Effector memory CD4-positive, alpha-beta T cell (primary cell): ENCODE measurements at places on chromosomes 4 and X.

DNA sequence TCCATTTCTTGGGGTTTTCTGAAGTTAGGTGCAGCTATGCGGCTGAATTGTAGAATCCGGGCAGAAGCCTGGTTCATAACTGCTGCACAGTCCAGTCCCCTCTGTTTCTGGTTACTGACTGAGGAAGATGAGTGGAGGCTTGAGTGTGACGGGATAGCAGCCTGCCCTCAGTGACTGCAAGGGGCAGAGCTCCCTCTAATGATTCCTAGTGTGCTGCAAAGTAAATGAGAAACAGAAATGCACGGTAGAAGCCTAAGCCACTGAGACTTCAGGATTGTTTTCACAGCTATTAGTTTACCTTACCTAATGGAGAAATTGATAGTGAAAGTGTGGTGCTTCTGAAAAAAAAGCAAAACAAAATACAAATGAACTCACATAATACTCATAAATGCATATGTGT is 189.2 kb downstream of the GPM6A start:
- H3K36me3 ChIP-seq: no peaks in the 10 kb centered on the region
- no peak overlapping the region for H3K4me3 ChIP-seq
- H3K27me3 ChIP-seq: no peaks in the 10 kb centered on the region
- H3K4me1 ChIP-seq: no peaks in the 10 kb centered on the region

DNA sequence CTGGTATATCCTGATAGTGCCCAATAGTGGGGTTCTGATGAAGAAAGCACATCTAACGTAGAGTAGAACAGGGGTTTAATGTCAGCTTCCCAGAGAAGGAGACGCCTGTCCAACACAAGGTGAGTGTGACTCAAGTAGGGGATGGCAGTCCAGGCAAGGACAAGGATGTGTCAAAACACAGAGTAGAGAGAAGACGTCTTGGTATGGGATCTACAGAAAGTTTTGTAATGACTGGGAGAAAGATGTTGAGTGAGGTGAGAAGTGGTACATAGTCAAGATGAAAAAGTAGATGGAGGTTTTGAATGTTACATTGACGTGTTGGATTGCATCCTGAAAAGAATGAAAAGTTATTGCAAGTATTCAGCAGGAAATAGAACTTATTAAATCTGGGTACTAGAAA is 124.4 kb downstream of the TMA16 start:
- no peaks in the 10 kb centered on the region for H3K27me3 ChIP-seq
- no peaks in the 10 kb centered on the region for H3K36me3 ChIP-seq
- no peak overlapping the region for H3K27ac ChIP-seq
- peaks cover 3% of the 10 kb centered on the region for H3K4me1 ChIP-seq

- no peaks in the 10 kb centered on the region for H3K4me1 ChIP-seq
- H3K4me3 ChIP-seq: no peak overlapping the region
- no peak overlapping the region for H3K27ac ChIP-seq
- H3K27me3 ChIP-seq: no peaks in the 10 kb centered on the region
Measured at GRCh38 chr4:21092531-21092930, 392.3 kb downstream of the PACRGL start.

DNA sequence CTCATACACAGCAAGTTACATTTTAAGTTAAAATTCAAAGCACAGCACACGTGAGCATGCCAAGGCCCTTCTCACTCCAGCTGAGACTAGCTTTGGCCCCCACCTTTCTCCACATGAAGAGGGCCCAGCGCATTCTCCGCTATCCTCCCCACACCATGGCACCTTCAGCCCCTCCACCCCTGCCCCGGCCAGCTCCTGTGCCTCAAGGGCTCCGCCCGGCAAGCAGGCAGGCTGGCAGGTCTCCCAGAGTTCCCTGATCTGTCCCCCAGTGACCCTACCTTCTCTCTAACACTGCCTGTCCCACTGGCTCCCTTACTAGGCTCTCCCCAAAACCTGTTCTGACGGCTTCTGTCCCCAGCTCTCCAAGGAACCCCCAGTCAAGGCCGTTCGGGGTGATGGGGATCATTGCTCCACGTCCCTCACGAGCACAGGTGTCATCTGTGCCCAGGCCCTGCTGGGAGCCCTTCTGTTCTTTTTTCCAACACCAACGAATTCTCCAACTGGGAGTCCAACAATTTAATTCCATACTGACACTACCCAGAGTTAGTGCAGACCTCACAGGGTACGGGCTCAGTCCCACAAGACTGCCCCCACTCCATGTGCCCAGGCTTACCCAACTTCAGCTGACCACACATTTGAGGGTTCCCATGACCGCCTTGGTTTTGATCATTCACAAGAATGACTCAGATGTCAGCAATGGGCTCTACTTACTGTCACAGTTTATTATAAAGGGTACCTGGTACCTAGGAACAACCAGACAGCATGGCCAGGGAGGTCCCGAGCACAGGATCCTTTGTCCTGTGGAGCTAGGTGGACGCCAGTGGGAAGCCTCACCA is 4.2 kb downstream of the LETM1 start:
- H3K27me3 ChIP-seq: no peaks in the 10 kb centered on the region
- H3K36me3 ChIP-seq: peaks cover 6% of the 10 kb centered on the region
- H3K4me3 ChIP-seq: no peak overlapping the region

GRCh38 chr4:55002431-55002830 is 123.0 kb downstream of the KDR start:
- H3K36me3 ChIP-seq: no peaks in the 10 kb centered on the region
- H3K27me3 ChIP-seq: no peaks in the 10 kb centered on the region
- H3K4me3 ChIP-seq: no peak overlapping the region
- no peaks in the 10 kb centered on the region for H3K4me1 ChIP-seq
- no peak for DNase-seq

DNA sequence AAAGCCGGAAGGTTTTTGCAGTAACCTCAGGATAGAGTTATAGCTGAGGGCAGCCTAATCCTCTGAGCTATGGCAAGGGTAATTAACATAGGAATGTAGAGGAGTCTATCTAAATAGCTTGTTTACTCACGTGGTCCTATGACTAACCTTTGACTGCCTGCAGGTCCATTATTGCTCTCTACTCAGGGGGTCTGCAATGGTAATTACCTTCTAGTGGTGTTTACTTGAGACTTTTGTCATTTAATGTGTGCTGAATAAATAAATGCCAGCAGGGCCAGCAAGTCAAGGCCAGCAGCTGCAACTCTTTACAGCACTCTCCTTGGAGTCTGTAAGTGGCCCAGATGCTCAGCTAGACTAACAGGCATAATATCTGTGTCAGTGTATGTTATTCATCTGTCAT is 212.7 kb upstream of the FMR1 start:
- no peak overlapping the region for H3K27ac ChIP-seq
- H3K27me3 ChIP-seq: no peaks in the 10 kb centered on the region
- no peaks in the 10 kb centered on the region for H3K36me3 ChIP-seq
- H3K4me3 ChIP-seq: no peak overlapping the region
- no peak for DNase-seq
- no peaks in the 10 kb centered on the region for H3K4me1 ChIP-seq

GRCh38 chr4:187333151-187333550 is 609.5 kb upstream of the FAT1 start:
- no peak for DNase-seq
- H3K27ac ChIP-seq: no peak overlapping the region
- H3K4me3 ChIP-seq: no peak overlapping the region
- no peaks in the 10 kb centered on the region for H3K4me1 ChIP-seq

DNA sequence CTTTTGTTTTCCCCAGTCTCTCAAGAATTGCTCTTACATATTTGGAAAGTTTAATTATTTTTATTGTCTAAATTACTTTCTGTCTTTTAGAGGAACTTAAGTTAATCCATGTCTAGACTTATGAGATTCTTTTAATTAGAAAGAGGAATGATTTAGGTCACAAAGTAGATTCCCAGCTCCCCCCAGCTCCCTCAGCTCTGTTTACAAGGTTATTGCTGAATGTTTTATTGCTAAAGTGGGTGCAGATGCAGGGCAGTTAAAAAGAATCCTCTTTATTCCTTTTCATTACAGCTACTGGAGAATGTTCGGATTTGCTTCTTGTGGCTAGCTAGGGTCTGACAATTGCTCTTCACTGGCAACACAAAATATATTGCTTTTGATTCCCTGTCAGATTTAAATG is 33.7 kb upstream of the CCKAR start:
- H3K4me1 ChIP-seq: no peaks in the 10 kb centered on the region
- DNase-seq: no peak
- no peak overlapping the region for H3K27ac ChIP-seq
- H3K36me3 ChIP-seq: no peaks in the 10 kb centered on the region
- H3K4me3 ChIP-seq: no peak overlapping the region
- no peaks in the 10 kb centered on the region for H3K27me3 ChIP-seq

GRCh38 chr4:19686456-19686855 is 565.2 kb upstream of the SLIT2 start:
- H3K27me3 ChIP-seq: no peaks in the 10 kb centered on the region
- H3K4me1 ChIP-seq: no peaks in the 10 kb centered on the region
- no peak overlapping the region for H3K27ac ChIP-seq
- DNase-seq: no peak
- H3K36me3 ChIP-seq: no peaks in the 10 kb centered on the region

DNA sequence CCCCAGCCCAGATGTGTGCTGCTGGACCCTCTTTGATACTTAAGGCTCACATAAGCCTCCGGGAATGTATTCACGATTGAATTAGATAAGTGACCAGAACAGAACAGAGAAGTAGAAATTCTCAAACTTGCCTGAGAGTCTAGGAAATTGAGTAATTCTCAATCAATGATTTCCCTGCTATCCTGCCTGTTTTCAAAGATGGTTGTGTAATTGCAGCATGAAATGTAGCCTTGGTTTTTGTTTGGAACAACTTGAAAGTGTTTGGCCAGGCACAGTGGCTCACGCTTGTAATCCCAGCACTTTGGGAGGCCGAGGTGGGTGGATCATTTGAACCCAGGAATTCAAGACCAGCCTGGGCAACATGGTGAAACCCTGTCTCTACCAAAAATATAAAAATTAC is 41.2 kb downstream of the TNIP2 start:
- H3K27me3 ChIP-seq: no peaks in the 10 kb centered on the region
- no peak overlapping the region for H3K4me3 ChIP-seq
- DNase-seq: no peak
- no peak overlapping the region for H3K27ac ChIP-seq
- H3K4me1 ChIP-seq: peaks cover 13% of the 10 kb centered on the region

- no peak overlapping the region for H3K27ac ChIP-seq
- DNase-seq: no peak
- H3K36me3 ChIP-seq: no peaks in the 10 kb centered on the region
- no peaks in the 10 kb centered on the region for H3K27me3 ChIP-seq
- H3K4me1 ChIP-seq: no peaks in the 10 kb centered on the region
Measured at GRCh38 chr4:159736411-159736810, 633.5 kb downstream of the RAPGEF2 start.

DNA sequence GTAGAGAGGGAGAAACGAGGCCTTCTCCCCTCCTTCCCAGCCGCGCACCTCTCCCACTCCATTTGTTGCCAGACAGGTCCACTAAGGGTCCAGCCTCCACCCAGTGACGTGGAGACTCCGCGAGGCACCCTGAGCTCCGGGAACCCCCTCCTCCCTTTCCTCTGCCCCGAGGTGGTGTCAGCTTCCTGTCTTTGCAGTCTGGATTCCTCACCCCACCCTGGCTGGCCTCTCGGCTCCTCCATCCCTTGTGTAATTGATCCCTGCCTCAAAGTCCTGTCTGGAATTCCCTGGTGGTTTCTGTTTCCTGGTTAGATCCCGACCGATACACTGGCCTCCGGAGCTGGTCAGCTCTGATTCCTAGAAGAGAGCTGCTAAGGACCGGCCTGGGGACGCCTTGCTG is 105.9 kb upstream of the SCOC start:
- no peaks in the 10 kb centered on the region for H3K4me1 ChIP-seq
- H3K4me3 ChIP-seq: no peak overlapping the region
- no peaks in the 10 kb centered on the region for H3K27me3 ChIP-seq
- H3K36me3 ChIP-seq: no peaks in the 10 kb centered on the region
- no peak for DNase-seq

- H3K4me3 ChIP-seq: no peak overlapping the region
- no peak overlapping the region for H3K27ac ChIP-seq
- no peak for DNase-seq
- H3K36me3 ChIP-seq: no peaks in the 10 kb centered on the region
- no peaks in the 10 kb centered on the region for H3K4me1 ChIP-seq
- H3K27me3 ChIP-seq: no peaks in the 10 kb centered on the region
Measured at GRCh38 chrX:103495786-103496185, 23.5 kb downstream of the RAB40A start.

- no peak overlapping the region for H3K27ac ChIP-seq
- no peaks in the 10 kb centered on the region for H3K4me1 ChIP-seq
- peaks cover 11% of the 10 kb centered on the region for H3K36me3 ChIP-seq
- H3K4me3 ChIP-seq: no peak overlapping the region
- no peak for DNase-seq
Measured at GRCh38 chr4:142274137-142274536, 572.0 kb downstream of the INPP4B start.

DNA sequence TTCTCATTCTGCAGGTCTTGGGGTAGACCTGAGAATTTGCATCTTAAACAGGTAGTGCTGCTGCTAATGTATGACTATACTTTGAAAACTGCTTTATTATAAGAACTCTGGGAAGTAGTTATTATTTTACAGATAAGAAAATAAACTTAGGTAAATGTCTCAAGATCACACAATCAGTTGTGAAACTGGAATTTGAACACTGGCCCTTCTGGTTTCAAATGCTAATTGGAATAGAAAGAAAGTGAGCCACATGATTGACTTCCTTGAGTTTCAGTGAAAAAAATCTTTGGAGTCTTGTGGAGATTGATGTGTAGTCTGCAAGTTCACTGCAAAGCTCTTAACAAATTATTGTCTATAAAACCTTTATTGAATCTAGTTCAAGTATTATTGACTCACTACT is 44.5 kb downstream of the FTHL17 start:
- no peak overlapping the region for H3K27ac ChIP-seq
- no peak overlapping the region for H3K4me3 ChIP-seq
- no peak for DNase-seq
- no peaks in the 10 kb centered on the region for H3K27me3 ChIP-seq
- H3K4me1 ChIP-seq: no peaks in the 10 kb centered on the region

DNA sequence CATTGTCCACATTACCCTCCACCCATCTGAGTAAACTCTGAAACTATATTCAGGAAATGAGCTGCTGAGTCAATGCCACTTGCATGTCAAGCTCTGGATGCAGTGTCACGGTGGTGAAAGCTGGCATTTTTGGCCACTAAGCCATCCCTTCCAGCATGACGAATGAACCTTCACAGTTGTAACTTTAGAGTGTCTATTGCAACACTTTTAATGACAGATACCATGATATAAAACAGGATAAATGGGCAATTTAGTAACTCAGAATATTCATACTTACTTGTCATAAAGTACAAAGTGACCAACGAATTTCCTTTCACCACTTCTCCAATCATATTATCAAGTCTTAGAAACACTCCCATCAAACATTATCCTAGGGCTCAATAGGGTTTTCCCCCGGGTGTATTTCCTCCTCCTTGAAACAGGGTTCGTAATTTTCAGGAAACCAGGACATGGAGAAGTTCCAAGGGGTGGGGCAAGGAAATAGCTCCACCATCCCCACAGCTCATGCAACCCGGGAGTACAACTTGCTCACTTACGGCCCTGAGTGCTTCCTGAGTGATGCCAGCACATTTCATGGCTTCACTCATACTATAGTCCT is 73.1 kb downstream of the MTHFD2L start:
- no peaks in the 10 kb centered on the region for H3K36me3 ChIP-seq
- no peak overlapping the region for H3K27ac ChIP-seq
- H3K4me1 ChIP-seq: no peaks in the 10 kb centered on the region
- no peak for DNase-seq

- H3K27ac ChIP-seq: no peak overlapping the region
- H3K4me1 ChIP-seq: no peaks in the 10 kb centered on the region
- H3K27me3 ChIP-seq: no peaks in the 10 kb centered on the region
- DNase-seq: no peak
- H3K4me3 ChIP-seq: peak overlapping the region; percentile 4
Measured at GRCh38 chr4:143358923-143359643, 22.4 kb downstream of the GAB1 start.

GRCh38 chr4:95151255-95151654 is 393.5 kb downstream of the BMPR1B start:
- H3K4me3 ChIP-seq: no peak overlapping the region
- no peaks in the 10 kb centered on the region for H3K27me3 ChIP-seq
- H3K4me1 ChIP-seq: peaks cover 4% of the 10 kb centered on the region
- no peaks in the 10 kb centered on the region for H3K36me3 ChIP-seq
